HL-60 (cell line): ENCODE measurements at places on chromosomes 7 and 10.

DNA sequence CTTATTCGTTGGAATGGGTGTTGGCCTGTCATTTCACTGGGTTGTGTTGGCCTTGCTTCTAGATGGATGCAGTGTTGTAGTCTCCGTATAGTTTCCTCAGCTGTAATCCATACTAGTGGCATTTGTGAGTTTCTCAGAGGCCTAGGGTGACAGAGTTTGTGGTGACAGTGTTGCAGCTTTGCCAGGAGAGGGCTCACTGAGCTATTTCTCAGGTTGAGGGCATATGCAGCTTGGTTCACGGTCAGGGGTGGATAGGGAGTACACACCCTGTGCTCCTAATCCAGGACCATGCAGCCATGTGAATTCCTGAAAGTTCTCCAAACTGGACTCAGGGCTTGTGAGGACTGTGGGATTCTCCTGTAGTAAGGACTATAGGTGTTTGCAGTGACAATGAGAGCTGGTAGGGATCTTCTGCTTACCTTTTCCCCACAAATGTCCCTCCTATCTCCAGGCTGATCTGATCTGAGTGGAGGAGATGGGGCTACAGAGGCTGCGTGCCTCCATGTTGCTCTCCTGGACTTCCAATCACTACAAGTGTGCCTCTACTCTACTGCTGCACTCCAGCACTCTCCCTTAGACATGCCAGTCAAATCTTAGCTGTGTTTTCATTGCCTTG, 229.0 kb downstream of the STK31 start:
- DNase-seq, result peak; percentile 24

- DNase-seq, result no peak
Measured at GRCh38 chr10:13238271-13239077, 4.3 kb upstream of the UCMA start.

DNA sequence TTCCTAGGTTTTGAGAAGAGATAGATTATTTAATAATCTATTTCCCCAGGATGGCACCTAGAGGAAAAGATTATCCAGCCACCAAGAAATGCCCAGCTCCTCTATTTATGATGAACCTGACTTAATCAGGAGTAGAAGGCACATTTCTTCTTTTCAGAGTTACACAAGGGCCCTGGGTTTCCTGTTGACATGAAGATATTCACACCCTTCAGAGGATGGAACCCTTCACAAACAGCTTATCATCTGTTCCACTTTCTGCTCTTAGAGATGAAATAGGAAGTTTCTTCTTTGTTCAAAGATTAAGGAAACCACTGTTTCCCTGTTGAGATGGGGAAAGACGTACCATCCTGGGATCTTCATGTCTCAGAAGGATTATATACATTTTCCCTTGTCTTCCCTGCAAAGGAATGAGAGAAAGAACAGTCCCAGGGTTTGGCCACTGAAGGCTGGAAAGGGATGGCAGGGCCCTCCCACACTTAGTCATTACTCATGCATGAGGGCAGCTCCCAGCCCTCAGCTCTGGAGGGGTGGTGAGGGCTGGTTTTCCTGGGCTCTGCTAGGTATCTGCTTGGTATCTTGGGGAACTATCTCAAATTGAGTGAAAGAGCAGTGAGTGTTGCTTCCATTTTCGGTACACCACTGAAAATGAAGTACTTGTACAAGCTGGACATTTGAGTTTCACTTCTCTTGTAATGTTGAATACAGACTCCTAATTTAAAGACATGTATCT, 64.0 kb downstream of the MTPAP start:
- peak; percentile 40 for DNase-seq

DNA sequence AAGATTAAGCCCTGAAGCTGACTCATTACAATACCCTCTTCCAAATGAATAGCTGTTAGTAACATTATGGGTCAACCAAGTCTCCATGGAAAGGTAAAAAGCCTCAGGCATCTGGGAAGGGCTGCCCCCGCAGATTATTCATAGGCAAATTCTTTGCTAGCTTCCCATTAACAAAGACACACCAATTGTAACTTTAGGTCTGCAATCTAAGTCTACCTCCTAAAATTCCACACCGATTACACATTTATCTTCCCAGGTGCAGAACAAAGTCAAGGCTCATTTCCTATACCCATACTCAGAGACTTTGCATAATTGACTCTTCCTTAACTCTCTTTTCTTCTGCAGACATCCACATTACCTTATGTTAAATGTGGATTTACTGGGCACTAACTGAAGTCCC, 826.3 kb upstream of the MBL2 start:
- no peak for DNase-seq

DNA sequence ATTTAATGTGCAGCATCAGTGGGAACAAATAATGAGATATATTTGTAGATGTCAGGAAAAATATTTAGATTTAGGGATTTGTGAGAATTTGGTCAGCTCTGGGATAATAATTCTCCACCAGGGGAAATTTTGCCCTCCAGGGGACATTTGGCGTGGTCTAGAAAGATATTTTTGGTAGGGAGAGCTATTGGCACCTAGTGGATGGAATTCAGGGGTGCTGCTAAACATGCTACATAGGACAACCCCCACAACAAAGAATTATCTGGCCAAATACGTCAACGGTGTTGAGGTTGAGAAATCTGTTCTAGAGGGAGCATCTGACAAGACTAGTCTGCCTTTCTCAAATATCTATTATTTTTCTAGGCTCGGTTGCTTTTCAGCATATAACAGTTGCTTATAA, 2.1 kb downstream of the ADK start:
- no peak for DNase-seq
